H54 (cell line): ENCODE measurements at places on chromosomes 16 and 17.

DNA sequence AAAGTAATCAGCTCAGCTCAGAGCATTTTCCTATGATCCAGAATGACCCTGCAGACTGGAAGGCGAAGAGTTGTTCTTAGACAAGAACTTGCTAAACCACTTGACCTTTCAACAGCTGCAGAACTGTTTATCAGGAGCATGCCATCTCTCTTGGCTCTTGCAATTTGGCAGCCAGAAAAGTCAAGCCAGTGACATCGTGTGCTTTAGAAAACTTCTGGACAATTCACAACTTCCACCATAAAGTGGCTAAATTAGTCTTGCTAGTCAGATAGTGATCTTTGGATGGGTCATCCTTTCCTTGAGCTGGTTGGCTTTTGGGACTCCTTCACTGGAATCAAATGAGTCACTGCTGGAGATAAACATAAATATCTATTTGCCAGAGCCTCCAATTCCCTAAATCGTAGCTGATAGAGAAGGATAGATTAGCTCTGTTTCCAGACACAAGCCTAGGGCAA, 146.5 kb downstream of the MAP2K6 start:
- DNase-seq: no peak

- DNase-seq: no peak
These were observed 103.5 kb downstream of the WSCD1 start for GRCh38 chr17:6173653-6174052.

DNA sequence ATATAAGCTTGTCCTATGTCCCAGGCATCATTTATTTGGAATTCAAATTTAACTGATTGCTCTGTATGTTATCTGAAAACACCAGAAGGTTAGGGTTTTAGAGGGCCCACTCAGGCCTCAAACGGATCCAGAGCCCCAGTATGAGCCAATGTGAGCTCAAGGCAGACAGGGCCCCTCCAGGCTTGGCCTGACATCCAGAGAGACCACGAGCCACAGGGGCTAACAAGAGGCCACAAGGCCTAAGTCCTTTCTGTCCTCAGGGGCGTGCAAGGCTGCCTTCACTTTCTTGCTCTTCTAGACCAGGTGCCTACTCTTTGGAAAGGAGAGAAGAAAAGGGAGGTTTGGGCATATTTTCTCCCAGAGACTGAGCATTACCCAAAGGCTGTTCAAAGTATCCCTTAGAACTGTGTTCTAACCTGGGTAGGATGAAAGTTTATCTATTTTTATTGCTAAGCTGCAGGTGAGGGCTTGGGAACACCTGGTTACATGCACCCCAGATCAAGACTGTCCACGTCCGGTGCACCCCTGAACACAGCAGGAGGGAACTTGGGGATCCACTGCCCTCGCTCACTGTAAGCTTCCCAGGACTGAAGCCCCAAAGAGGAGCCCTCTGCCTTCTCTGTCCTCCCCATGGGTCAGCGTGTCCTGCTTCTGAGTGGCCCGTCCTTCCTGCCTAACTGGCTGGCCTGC, 1.5 kb upstream of the ENGASE start:
- DNase-seq: no peak

- no peak for DNase-seq
These were observed 32.8 kb downstream of the GLG1 start for GRCh38 chr16:74574146-74574545.

DNA sequence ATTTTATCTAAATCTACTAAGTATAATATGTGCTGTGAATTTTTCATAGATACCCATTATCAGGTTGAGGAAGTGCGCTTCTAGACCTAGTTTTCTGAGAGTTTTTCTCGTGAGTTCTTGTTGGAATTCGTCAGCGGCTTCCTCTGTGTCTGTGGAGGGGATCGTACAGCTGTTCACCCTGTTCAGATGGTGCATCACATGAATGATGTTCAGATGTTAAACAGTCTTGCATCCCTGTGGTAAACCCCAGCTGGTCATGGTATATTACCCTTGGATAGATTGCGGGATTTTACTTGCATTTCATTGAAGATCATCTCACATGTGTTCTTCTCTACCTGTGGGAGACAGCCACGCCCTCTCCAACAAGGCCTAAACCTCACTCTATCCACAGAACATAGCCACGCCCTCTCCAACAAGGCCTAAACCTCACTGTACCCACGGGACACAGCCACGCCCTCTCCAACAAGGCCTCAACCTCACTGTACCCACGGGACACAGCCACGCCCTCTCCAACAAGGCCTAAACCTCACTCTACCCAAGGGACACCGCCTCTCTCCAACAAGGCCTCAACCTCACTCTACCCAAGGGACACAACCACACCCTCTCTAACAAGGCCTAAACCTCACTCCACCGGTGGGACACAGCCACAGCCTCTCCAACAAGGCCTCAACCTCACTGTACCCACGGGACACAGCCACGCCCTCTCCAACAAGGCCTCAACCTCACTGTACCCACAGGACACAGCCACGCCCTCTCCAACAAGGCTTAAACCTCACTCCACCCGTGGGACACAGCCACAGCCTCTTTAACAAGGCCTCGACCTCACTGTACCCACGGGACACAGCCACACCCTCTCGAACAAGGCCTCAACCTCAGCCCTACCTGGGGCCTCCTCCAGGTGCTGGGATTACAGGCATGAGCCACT, 180.2 kb upstream of the CHMP6 start:
- DNase-seq: no peak

- no peak for DNase-seq
These were observed 18.9 kb upstream of the KCNJ12 start for GRCh38 chr17:21357281-21357680.

DNA sequence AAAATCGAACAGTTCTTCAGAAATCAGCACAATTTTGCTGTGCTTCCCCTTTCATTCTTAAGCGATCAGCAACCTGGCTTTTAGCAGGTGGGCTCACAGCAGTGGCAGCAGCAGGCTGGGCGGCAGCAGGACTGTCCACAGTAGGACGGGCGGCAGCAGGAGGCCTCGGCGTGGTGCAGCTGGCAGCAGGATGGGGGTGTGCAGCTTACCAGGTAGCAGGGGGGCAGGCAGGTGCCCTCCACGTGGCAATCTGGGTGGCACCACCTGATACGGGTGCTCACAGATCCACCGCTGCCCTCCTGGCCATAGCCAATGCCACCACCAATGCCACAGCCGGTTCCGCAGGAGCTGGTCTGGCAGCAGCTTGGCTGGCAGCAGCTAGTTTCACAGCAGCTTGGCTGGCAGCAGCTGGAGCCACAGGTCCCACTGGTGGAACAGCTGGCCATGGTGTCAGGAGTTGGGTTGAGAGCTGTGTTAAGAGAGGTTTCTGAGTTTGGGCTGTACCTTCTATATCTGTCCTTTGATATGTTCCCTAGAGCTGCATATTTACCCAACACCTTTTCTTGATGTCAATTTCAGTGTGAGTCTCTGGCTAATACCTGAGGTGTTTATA, at the start of gene KRTAP1-4:
Gene KRTAP1-4, minus strand, starts transcription at position 563 of the 613 bp plus-strand sequence. Its CDS starts 117 bp downstream, at position 446.
- DNase-seq: no peak

GRCh38 chr16:3020247-3020603, at the start of gene TNFRSF12A:
TSS of gene TNFRSF12A (plus strand) at chr16:3020368. CDS start at chr16:3020398, 30 bp downstream.
- peak; percentile 62 for DNase-seq

GRCh38 chr17:12536472-12536871, 129.2 kb upstream of the MYOCD start:
- DNase-seq: no peak

DNA sequence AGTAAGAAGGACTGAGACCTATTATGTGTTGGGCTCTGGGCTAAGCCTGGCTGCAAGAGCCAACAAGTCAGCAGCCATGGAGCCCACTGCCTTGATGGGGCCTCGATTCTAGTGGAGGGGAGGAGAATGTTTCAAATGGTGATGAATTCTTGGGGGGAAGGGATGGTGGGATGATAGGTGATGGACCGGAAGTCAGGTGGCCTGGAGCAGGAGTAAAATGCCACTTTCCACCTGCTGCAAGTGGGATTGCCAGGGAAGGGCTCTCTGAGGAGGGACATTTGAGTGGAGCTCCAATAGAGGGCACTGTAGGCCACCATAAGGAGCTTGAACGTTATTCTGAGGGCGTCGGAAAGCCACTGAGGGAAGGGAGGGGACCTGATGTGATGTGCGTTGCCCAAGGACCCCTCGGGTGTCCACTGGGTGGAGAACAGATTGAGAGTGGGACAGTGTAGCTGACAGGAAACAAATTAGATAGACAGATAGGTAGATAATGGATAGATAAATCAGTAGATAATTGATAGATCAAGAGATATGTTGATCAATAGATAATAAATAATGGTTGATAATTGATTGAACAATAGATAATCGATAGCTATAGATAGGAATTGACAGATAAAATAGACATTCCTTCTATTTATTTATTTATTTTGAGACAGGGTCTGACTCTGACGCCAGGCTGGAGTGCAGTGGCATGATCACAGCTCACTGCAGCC, 18.2 kb upstream of the NXPH3 start:
- DNase-seq: no peak

GRCh38 chr17:32873114-32873513, 3.8 kb downstream of the MYO1D start:
- no peak for DNase-seq

GRCh38 chr17:75456039-75456416, 407 bp upstream of the TMEM94 start:
- no peak for DNase-seq

- DNase-seq: no peak
These were observed 189.7 kb downstream of the TMEM132E start for GRCh38 chr17:34769049-34769448.

- DNase-seq: no peak
These were observed 32.8 kb upstream of the ETV4 start for GRCh38 chr17:43578699-43579565.

GRCh38 chr16:70685061-70685937, 554 bp downstream of the MTSS2 start:
- DNase-seq: no peak

GRCh38 chr16:67801883-67802282, 4.5 kb downstream of the RANBP10 start:
- no peak for DNase-seq

- no peak for DNase-seq
These were observed 920 bp upstream of the CNGB1 start for GRCh38 chr16:57971848-57972247.

DNA sequence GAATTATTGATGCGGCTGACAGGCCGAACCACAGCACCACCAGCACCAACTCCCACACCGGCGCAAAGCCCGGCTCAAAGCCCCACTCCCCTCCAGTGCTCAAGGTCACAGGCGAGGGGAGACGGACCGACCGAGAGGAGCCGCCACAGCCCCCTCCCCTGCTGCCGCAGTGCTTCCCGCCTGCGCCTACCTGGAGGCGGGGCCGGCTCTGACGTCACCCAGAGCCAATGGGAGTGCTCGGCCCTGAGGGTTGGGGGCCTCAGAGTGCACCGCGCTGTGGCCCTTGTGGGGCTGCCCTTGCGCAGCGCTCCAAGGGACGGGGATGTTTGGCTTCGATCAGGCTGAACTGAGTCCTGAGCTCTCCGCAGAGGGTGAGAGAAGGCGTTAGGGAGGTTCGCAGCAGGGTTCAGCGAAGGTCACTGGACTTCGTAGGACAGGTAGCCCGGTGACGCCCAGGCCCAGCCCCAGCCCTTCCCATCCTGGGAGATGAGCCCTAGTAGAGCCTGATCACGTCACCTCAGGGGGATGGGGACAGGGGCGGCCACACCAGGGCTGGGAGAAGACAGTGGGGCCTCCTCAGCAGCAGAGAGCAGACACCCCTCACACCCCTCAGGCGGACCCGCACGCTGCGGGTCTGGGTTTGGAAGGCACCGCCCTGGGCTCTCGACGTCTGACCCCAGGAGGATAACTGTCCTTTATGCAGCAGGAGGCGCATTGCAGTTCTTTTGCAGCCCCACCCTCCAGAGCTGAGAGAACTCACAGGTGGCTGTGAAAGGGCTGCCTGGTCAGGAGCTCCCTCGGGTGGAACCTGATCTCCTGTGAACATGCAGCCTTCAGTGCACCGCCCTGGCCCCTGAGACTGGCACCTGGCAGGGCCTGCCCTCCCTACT, 1.5 kb downstream of the NDRG4 start:
- no peak for DNase-seq

DNA sequence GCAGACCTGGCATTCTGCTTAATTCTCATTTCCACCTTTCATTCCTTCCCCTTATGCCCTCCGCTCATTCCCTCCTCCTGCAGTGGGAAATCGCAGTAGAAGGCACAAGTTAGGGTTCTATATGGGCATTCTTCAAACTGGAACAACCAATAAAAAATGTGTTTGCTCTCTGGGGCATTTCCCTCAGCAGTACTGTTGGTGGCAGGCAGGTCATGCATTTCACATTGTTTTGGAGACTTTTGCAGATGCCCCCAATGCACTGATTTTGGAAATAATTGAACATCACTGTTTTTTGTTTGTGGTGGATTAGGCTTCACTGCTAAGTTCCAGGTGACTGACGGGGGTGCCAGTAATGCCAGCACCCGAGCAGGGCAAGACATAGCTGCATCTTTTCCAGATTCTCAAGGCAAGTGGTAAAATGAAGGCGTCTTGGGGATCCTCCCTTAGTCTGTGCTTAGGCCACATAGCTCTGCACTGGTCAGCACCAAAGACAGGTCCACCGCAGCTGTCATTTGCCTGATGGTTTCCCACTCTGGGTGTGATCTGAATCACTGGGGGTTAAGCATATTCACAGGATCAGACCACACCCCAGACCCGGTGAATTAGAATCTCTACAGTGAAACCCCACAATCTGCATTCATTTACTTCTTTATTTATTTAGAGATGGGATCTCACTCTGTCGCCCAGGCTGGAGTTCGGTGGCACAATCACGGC, 304.5 kb downstream of the CPPED1 start:
- DNase-seq: no peak

GRCh38 chr16:28309811-28310311, 17.5 kb downstream of the SBK1 start:
- DNase-seq: no peak

- no peak for DNase-seq
These were observed 73.6 kb downstream of the KCNJ2 start for GRCh38 chr17:70242781-70243437.

DNA sequence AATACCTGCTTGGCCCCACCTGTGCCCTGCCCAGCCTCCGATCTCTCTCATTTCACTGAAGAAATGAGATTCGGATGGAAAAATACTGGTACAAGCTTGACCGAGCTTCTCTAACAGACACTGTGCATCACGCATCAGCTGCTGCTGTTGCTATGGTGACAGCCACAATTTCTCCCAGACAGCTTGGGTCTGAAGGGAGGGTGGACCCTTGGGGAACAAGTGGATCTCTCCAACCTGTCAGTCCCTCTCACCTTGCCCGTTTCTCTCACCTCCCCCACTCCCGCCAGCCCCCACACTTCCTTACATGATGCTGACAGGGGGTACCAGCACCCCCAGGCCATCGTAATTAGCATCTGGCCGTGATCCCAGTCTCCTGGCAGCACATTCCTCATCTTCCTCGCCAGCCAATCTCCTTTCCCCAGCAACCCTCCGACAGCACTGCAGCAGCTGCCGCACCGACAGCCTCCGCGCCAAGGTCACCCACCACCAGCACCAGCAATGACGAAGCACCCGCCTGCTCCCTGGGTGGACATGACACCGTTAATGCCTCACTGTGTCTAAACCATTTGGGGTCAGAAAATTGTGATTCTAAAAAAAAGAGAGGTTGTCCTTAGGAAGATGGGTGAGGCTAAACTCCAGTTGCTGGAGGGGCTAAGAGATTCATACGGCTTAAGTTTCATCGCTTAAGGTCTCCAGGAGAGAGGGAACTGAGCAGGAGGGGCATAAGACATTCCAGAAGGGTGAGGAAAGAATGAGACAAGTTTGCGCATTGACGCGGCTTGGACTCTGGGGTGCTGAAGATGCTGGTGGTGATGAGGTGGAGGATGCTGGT, 58.6 kb upstream of the TNRC6A start:
- peak; percentile 58 for DNase-seq
